ENCODE measurements at places on chromosomes 13 and 19.

- DNase-seq = no peak
Measured at GRCh38 chr19:29963576-29963975, 21.5 kb downstream of the URI1 start.

DNA sequence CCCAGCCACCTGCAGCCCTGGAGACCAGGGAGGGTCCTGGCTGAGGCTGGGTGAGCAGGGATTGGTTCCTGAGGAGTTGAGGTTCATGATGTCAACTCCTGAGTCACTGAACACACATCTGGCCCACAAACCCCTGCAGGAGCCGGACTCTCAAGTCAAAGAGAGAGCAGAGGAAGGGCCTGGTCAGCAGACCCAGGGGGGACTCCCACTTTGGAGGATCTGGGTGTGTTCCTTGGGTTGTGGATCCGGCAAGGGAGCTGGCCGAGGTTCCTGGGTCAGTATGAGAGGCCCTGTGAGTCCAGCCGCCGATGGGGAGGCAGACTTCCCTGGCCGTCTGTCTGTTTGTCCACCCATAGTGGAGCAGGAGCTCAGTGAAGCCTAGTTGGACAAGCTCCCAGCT is 4.0 kb downstream of the SLC7A10 start:
- no peak for DNase-seq

DNA sequence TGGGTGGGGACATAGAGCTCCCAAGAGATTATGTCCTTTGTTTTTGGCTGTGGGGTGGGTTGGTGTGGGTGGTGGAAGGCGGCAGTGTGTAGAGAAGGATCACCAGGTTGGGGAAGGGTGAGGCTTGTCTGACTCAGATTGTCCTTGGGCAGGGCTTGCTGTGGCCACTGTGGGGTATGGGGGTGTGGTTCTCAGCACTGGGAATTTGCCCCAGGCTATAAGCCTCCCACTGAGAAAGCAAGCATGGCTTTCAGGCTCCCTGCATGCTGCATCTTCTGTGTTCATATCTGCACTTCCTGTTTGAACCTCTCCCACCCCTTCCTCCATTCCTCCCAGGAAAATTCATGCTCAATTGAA is 34.9 kb downstream of the DNAJC15 start:
- peak; percentile 95 for DNase-seq

DNA sequence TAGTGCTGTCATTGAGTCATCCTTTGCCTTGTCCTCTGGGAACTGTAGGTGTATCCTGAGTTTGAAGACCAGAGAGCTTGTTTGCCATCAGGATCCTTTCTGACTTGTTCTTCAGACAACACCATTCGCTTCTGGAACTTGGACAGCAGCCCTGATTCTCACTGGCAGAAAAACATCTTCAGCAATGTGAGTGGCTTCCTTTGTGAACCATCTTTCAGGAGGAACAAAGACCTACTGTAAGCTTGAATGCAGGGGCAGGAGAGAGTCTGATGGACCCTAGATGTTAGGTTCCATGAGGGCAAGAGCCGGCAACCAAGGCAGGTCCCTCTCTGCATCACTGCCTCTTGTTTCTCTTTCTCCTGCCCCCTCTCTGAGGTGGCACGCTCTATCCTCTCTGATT is 26.7 kb downstream of the WDR62 start:
- DNase-seq = no peak

- no peak for DNase-seq
Measured at GRCh38 chr13:24541127-24541475, 28.5 kb upstream of the PARP4 start.

DNA sequence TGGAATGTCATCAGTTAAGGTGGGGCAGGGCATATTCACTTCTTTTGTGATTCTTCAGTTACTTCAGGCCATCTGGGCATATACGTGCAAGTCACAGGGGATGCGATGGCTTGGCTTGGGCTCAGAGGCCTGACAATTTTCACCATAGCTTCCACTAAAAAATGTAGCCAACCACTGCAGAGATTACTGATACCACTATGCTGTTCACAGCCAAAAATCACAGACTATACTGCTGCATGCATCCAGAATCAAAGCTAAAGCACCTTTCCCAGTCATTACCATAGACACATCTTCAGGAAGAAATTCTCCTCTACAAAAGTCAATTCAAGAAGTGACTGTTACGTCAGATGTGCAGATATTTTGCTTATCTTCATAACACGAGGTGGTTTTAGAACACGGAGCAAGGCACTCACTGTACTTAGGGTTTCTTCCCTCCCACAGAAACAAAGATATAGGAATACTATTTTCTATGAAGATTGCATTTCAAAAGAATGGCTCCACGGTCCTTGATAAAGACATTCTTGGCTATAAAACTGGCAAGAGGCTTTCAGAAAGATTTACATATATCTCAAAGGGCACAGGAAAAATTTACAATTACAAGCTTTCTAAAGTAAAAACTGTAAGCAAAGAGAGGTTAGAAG is 1556.6 kb upstream of the PRR20A start:
- DNase-seq = no peak

- no peak for DNase-seq
Measured at GRCh38 chr13:42696191-42696590, 85.2 kb upstream of the FAM216B start.

DNA sequence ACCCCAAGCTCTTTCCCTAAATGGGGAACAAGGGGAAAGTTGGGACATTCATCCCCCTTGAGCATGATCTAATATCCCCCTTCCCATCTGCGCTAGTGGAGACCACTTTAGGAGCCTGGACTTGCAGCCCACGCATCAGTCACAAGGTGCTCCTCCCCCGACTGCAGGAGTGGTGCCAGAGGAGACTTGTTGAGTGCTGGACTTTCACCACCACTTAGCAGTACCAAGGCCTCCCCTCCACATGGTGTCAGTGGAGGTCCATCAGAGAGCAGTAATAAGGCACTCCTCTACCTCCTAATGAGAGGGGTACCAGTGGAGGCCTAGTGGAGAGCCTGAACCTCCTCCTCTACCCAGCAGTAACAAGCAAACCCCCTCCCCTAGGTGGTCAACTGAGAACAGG is 22.5 kb downstream of the CAB39L start:
- DNase-seq = no peak

GRCh38 chr19:18649371-18650020 is 12.7 kb downstream of the KLHL26 start:
- no peak for DNase-seq

DNA sequence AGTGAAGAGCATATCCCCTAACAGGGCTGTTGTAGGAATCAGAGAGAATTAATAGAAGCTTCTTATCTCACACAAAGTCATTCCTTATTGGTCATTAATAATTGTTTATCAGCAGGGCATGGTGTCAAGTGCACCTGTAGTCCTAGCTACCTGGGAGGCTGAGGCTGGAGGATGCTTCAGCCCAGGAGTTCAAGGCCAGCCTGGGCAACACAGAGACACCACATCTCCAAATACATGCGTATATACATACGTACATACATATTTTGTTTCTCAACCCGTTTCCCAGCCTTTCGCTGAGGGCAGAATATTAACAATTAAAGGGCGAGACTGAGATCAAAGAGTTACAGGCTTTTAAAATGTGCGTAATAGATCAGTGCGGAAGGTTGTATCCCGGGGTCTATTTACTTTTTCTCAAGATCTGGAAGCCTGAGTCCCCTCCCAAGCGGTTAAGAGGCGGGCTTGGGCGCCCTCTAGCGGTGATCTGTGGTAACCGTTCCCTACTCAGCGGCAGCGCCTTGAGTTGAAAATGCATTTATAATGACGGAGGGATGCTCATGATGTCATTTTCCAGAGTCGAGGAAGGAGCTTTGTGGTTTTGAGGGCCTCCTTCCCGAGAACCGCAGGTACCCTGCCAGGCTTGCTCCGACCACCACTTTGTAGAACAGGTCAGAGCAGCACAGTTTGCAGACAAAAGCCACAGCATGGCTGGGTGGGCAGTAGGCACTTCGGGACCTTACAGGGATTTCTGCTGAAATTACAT is 169.6 kb upstream of the GPR12 start:
- DNase-seq = peak; percentile 71

DNA sequence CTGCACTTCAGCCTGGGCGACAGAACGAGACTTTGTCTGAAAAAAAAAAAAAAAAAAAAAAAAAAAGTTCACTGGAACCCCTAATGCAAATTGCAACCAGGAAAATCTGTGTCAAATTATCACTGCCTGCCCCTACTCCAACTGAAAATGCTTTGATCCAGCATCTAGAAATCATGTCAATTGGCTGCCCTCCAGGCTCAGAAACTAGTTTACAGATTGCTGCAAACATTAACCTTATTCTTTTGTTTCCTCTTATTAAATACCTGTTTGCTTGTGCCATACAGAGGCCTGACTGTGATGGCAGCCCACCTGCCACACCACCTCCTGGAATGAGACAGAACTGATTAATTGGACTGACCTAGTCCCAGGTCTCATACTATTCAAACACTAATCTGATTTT is 18.6 kb upstream of the AKT2 start:
- DNase-seq = no peak

DNA sequence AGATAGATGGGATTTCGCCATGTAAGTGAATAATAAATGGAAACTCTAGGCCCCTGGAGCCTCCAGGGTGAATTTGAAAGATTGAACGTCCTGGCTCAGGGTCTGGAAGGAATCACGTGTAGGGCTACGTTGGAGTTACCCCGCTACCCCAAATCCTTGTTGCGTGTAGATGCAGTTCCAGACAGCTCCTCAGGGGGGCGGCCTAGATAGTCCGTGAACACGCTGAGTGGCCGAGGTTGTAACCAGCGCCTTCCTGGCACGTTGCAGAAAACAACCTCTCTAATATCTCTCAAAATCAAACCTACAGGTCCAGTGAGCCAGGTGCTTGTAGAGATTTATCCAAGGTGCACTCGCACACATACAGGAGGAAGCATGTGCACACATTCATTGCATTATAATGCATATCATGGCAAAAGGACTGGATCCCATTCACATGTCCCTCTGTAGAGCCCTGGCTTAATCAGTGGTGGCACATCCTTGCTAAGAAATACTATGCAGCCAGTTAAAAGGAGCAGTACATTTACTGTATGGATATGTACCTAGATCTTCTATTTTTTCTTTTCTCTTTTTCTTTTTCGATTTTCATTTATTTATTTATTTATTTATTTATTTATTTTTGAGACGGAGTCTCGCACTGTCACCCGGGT is 2.5 kb upstream of the KEAP1 start:
- peak; percentile 57 for DNase-seq

GRCh38 chr13:80630685-80631121 is 289.8 kb upstream of the SPRY2 start:
- no peak for DNase-seq

GRCh38 chr13:98676239-98676638 is 76.2 kb downstream of the SLC15A1 start:
- DNase-seq = no peak

- no peak for DNase-seq
Measured at GRCh38 chr19:43455321-43456113, 9.9 kb downstream of the LYPD3 start.

- no peak for DNase-seq
Measured at GRCh38 chr19:1164684-1165531, 9.2 kb downstream of the SBNO2 start.

DNA sequence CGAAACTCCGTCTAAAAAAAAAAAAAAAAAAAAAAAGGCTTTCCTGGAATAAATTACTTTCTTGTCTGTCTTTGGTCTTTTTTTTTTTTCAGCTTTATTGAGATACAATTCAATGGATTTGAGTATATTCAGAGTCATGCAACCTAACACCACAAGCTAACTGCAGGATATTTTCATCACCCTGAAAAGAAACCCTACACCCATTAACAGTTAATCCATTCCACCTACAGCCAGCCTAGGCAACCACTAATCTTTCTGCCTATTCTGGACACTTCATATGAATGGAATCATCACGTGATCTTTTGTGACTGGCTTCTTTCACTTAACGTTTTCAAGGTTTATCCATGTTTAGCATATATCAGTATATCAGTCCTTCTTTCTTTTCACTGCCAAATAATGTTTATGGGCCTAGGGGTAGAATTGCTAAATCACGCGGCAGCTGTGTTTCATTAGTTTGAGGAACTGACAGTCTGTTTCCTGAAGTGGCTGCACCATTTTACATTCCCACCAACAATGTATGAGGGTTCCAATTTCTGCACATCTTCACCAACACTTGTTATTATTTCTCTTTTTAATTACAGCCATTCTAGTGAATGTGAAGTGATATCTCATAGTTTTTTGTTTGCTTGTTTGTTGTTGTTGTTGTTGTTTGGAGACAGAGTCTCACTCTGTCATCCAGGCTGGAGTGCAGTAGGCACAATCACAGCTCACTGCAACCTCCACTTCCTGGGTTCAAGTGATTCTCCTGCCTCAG is 19.9 kb downstream of the LRFN3 start:
- no peak for DNase-seq

DNA sequence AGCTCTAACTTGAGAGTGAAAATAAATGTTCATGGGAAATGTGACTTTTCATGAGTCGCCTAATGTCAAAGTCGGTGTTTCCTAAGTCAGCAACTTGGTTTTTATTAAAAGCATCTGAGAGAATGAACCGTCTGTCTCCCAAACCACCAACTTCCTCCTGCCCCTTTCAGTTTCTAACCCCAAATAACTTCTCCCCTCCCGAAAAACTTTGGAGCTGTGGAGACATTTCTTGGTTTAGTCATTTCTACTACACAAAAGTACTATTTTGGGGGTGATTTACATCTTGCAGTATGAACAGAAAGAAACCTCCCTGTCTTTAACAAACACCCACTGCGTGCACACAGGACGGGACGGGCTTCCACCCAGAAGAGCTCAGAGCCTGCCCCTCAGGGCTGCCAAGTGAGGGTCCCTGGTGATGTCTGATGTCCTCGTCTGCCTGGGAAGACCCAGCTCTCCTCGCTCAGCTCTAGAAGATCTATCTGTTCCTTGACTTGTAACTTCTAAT is 65.0 kb downstream of the RASA3 start:
- no peak for DNase-seq
